ENCODE measurements at places on chromosomes 6 and 20. TPM values are rescaled to one million over a fixed set of nuclear protein-coding genes. Genes with fewer than 3 reads are reported as not detected.

Gene PPP1R18
- 53.7 TPM for total RNA-seq

Gene TCF15
- 3.7 TPM for total RNA-seq

Gene ZMYND8
- 11.8 TPM for total RNA-seq

Gene DEK
- 126 TPM for total RNA-seq

Gene GCLC
- total RNA-seq: 33.3 TPM

Gene EPPIN
- total RNA-seq: not detected

Gene DZANK1
- total RNA-seq: 0.49 TPM

Gene KIAA0408
- total RNA-seq: under 0.01 TPM

Gene TFAP2D
- total RNA-seq: not detected

Gene KCNK17
- not detected for total RNA-seq

Gene CRYBG1
- total RNA-seq: 38.2 TPM

Gene VEGFA
- total RNA-seq: 2.6 TPM

Gene EEF1A2
- total RNA-seq: 27.1 TPM

Gene STX11
- total RNA-seq: 16.4 TPM

Gene ROS1
- not detected for total RNA-seq

Gene C6orf58
- total RNA-seq: 0.50 TPM

Gene METTL24
- 0.06 TPM for total RNA-seq

Gene OR2H2
- total RNA-seq: not detected

Gene IP6K3
- not detected for total RNA-seq

Gene RNF5
- 33.4 TPM for total RNA-seq

Gene PTK6
- total RNA-seq: 0.13 TPM

Gene TAP1
- total RNA-seq: 65.6 TPM

Gene TMC2
- not detected for total RNA-seq

Gene CCDC28A
- total RNA-seq: 16.2 TPM

Gene LY6G5B
- total RNA-seq: 5.3 TPM

Gene DACT2
- not detected for total RNA-seq

Gene HLA-DQA1
- not detected for total RNA-seq

Gene MATN4
- 0.06 TPM for total RNA-seq

Gene PTGIS
- 0.49 TPM for total RNA-seq

Gene CGA
- not detected for total RNA-seq

Gene SGK2
- under 0.01 TPM for total RNA-seq

Gene ARMC12
- 0.50 TPM for total RNA-seq

Gene RING1
- total RNA-seq: 21.0 TPM

Gene MAP3K5
- total RNA-seq: 3.5 TPM

Gene SEMG2
- total RNA-seq: not detected

Gene PROKR2
- not detected for total RNA-seq

Gene TP53TG5
- not detected for total RNA-seq

Gene DDX39B
- 309 TPM for total RNA-seq

Gene TRAPPC3L
- total RNA-seq: under 0.01 TPM

Gene CD24
- 0.49 TPM for total RNA-seq

Gene LY6G6D
- total RNA-seq: not detected

Gene EDN3
- total RNA-seq: not detected

Gene MYL9
- 4.3 TPM for total RNA-seq

Gene RAB5IF
- total RNA-seq: 77.4 TPM

Gene FGD2
- total RNA-seq: not detected

Gene BCAS4
- 0.16 TPM for total RNA-seq

Gene IRF4
- total RNA-seq: under 0.01 TPM

Gene C6orf52
- total RNA-seq: not detected

Gene FAM83D
- total RNA-seq: 22.5 TPM

Gene SLA2
- total RNA-seq: not detected

Gene TCF19
- total RNA-seq: 16.6 TPM

Measured in bladder microvascular endothelial cell (primary cell).